ENCODE measurements at places on chromosomes 3 and 15.
A peak's percentile ranks its signal among the peaks of the same experiment; 100 is the strongest.

DNA sequence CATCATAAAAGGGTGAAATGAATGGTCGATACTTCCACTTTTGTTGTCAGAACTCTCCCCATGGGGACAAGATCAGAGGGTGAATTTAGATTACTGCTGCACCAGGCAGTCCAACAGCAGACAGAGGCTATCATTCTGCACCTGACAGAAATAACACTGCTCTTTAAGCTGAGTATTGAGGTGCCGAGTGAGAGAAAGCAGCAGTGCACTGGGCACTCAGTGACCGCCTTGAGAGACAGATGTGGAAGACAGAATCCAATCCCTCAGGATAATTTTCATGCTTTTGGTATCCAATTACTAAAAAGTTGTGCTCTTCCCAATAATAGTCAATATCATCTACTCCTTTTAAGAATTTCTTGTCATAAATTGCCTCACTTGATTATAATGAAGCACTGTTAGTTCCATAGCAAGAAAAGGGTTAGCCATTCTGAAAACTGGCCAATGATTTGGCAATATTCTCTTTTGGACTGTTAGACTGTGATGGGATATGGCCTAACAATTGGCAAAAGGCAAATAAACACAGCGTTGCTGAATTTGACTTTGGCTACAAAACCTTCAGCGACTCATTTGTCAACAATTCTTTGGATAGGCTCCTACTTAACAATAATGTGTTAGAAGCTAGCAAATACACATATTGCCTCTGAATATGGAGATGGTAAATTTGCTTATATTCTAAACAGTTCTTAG, 5.5 kb downstream of the FGF7 start:
- DNase-seq, result no peak

DNA sequence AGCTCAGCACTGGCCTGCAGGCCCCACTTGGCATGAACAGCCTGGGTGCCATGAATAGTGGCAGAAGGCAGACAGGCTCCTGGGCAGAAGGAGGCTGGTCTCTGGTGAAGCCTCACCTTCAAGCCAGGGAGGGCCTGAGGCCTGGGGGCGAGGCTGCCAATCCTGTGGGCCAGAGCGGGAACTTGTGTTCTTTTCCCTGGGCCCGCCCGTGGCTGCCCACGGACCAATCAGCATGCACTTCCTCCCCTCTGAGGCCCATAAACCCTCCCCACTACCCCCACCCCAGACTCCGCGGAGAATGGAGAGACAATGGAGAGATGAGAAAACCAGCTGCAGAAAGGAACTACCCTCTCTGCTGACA, 283.8 kb upstream of the ROBO1 start:
- DNase-seq, result no peak

- DNase-seq, result no peak
Measured at GRCh38 chr3:12486916-12487315, 2.6 kb downstream of the TSEN2 start.

DNA sequence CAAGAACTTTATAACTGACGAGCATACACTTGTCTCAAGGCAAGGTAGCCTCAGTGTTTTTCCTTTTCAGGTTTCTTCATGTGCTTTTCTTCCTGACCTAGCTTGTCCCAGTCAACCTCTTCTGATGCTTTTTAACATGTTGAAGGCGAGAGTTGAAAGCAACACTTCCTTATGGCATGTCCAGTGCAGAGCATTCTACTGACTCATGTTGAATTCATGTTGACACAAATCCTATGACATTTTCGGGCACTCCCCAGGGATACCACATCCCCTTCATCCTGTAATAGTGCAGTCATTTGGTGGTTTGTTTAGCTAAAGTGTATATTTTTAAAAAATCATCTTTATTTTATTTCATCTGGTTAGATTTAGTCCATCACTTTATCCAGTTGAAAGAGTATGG, 75.9 kb upstream of the CBLB start:
- no peak for DNase-seq

GRCh38 chr15:75455424-75455981, 4.0 kb upstream of the SIN3A start:
- peak; percentile 94 for DNase-seq

DNA sequence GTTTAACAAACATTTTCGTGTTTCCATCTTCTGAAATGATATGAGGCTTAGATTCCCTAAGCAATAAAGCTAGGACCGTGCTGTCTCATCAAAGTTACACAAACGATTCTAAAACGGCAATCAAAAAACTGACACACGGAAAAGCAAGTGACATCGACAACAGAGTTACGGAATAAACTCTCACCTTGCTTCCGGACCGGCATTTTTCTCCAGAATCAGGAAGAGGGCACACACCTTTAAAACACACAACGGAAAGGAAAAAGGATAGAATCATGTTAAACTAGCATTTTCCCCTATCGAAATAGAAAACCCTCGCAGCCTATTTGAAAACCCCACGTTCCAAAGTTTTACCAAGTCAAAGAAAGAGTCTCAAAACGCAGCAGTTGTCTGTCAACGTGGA, 1.4 kb downstream of the DLG1 start:
- DNase-seq, result no peak

DNA sequence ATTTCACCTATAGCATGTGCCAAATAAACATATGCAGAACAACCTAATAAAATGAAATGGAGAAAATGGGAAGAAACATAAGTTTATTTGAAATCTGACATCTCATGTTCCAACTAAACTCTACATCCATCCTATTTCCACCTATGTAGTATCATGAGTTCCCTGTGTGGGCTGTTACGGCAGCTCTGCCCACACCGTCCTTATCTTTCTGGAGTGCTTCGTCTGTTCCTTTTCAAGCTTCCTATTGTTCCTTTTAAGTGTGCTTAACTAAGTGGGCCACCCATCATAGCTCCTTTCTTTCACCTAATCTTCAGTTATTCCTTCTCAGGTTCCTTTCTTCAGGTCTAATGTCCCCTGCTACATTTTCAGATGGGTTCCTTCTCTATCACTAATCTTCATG, 17.3 kb downstream of the RYR3 start:
- no peak for DNase-seq
